ENCODE measurements at places on chromosomes 16 and 17. TPM values are rescaled to one million over a fixed set of nuclear protein-coding genes. Genes with fewer than 3 reads are reported as not detected.

The KRT31 gene
- total RNA-seq = not detected

The EPOP gene
- 3.2 TPM for total RNA-seq

The PRRT2 gene
- 1.0 TPM for total RNA-seq

The CUEDC1 gene
- total RNA-seq = 7.4 TPM

The HSD3B7 gene
- total RNA-seq = 0.68 TPM

The ITGAX gene
- 1.8 TPM for total RNA-seq

The SLC6A2 gene
- not detected for total RNA-seq

The RNU2-1 gene
- not detected for total RNA-seq

The TEX19 gene
- total RNA-seq = 0.72 TPM

The APOBR gene
- total RNA-seq = not detected

The CCP110 gene
- 8.0 TPM for total RNA-seq

The TPSB2 gene
- 0.17 TPM for total RNA-seq

The IRX6 gene
- total RNA-seq = not detected

The ANKFN1 gene
- 0.46 TPM for total RNA-seq

The SPIRE2 gene
- total RNA-seq = 5.0 TPM

The CDK5RAP3 gene
- total RNA-seq = 53.4 TPM

The KRTAP2-2 gene
- total RNA-seq = not detected

The NOG gene
- 1.2 TPM for total RNA-seq

The SGF29 gene
- 10.0 TPM for total RNA-seq

The DLX4 gene
- total RNA-seq = 1.6 TPM

The WSCD1 gene
- total RNA-seq = 0.50 TPM

The QRICH2 gene
- 2.3 TPM for total RNA-seq

The NKD1 gene
- total RNA-seq = 0.21 TPM

The USH1G gene
- 0.54 TPM for total RNA-seq
